Left renal pelvis (tissue), 4 donors: ENCODE measurements at places on chromosomes 2 and 18. TPM values are rescaled to one million over a fixed set of nuclear protein-coding genes. Genes with fewer than 3 reads are reported as not detected.

Gene EHD3
- 25.7 TPM for polyA plus RNA-seq

Gene SLC9A2
- polyA plus RNA-seq, result 8.7 TPM

Gene HMSD
- polyA plus RNA-seq, result 1.8 TPM

Gene OTOF
- polyA plus RNA-seq, result 0.09 TPM

Gene KLHL29
- 11.0 TPM for polyA plus RNA-seq

Gene SGO2
- polyA plus RNA-seq, result 13.4 TPM

Gene TRAPPC8
- polyA plus RNA-seq, result 67.6 TPM

Gene CDK5R2
- 0.14 TPM for polyA plus RNA-seq

Gene TRIM43
- 0.49 TPM for polyA plus RNA-seq

Gene RAB3GAP1
- 50.6 TPM for polyA plus RNA-seq

Gene EIF4E2
- polyA plus RNA-seq, result 107 TPM

Gene FMNL2
- 115 TPM for polyA plus RNA-seq

Gene GRHL1
- 8.0 TPM for polyA plus RNA-seq

Gene C1QL2
- not detected for polyA plus RNA-seq

Gene MMADHC
- polyA plus RNA-seq, result 106 TPM

Gene HOXD12
- polyA plus RNA-seq, result 0.33 TPM

Gene GTF2A1L
- 1.4 TPM for polyA plus RNA-seq

DNA sequence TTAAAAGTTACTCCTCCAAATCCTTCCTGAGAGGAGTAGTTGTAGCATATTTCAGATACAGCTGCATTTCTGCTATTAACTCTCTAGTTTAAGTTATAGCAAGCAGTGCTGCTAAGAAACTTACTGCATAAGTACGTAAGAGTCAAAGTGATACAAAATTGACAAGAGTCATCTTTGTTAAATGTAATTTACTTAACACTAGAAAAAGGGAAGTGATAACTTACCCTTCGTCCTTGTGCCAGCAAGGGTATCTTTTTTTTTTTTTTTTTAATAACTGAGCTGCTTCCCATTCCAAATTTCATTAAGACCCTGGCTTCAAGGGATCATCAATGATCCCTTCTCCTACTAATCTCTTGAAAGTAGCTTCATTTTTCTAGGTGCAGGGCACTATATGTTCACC lies 493.0 kb downstream of the PLCL1 start:
- DNase-seq, result no peak

- DNase-seq, result no peak
Observed at GRCh38 chr2:138373993-138374408, 127.6 kb upstream of the SPOPL start.

DNA sequence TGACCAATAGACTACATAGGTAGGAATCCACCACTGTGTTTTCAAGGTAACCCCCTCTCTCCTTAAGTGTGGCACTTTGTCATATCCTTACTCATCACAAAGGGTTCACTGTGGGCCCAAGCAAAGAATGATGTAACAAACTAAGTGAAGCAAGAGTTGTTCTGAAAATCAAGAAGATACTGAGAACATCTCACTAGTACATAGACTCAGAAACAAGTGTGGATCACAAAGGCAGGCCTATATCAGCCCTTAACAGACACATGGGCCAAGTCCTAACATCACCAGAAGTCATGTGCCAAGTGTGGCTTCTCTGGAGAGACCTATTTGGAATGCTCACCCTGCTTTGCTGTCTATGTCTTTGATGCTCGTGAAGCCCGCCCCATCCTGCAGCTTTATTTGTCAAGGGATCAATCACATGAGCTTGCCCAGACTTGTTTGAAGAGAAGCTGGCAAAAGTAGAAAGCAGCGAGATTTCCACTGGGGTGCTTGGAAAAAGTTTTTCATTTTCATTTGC lies 131.2 kb upstream of the TTC39C start:
- DNase-seq, result no peak

DNA sequence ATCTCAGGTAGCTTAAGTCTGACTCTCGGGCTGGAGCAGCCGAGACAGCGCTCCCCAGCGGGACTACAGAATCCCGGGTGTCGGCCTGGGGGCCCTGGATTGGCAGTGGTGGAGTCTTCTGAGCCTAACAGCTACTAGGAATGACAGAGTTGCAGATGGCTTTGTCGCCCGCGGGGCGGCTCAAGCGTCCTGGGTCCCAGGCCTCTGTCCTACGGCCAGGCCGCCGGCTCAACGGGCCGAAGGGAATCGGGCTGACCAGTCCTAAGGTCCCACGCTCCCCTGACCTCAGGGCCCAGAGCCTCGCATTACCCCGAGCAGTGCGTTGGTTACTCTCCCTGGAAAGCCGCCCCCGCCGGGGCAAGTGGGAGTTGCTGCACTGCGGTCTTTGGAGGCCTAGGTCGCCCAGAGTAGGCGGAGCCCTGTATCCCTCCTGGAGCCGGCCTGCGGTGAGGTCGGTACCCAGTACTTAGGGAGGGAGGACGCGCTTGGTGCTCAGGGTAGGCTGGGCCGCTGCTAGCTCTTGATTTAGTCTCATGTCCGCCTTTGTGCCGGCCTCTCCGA lies 8.8 kb downstream of the SIX2 start:
- no peak for DNase-seq

DNA sequence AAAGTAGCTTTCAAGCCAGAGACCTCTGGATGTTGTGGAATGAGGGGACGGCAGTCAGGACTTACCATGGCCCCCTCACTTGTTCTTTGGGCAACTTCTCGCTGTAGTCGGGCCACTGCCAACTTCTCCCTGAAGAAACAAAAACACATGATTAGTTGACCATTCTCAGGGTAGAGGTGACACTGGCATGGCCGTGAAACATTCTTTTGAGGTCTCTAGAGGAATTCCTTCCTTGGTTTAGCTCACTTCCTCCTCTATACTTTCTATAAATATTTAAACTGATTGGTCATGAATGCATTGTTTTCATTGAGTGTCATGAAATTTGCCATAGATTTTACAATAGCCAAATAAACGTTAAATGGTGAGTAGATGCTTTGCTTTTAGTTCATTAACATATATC lies 354.6 kb downstream of the NCKAP5 start:
- DNase-seq, result no peak

- no peak for DNase-seq
Observed at GRCh38 chr2:105635564-105635963, 109.1 kb upstream of the NCK2 start.

GRCh38 chr2:235390108-235390815 lies 103.6 kb upstream of the AGAP1 start:
- DNase-seq, result no peak

GRCh38 chr2:211447548-211447947 lies 891.1 kb downstream of the CPS1 start:
- DNase-seq, result no peak

DNA sequence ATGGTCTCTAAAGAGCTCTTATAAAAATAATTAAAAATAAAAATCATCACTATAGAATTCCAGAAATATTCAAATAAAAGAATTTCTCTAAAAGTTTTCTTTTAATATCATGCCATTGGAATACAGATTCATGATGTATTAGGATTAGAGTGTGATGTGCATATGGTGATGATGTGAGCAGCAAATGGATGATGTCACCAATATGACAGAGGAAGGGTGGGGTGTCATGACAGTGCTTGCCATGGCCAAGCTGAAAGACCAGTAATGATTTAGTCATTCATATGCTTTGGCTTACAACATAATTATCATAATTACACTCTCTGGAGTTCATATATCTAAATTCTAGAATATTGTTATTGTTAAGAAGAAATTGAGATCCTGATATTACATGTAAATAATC lies 27.4 kb upstream of the TTC32 start:
- no peak for DNase-seq

- DNase-seq, result no peak
Observed at GRCh38 chr2:468648-469336, 180.9 kb upstream of the ALKAL2 start.

DNA sequence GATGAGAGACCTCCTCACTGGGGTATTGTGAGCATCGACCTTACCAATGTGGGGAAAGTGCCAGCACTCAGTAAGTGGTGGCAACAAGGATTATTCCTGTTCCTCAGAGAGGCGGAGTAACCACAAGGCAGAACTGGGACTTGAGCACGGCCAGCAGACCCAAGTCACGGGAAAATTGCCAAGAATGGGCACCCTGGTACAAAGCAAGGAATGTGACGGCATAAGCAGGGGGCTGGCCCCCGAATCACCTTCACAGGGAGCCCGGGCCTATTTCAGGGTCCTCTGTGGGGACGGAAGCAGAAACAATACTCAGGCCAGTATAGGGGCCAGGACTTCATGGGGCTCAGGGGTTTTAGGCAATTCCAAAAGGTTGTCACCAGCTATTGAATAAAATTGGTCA lies 25.4 kb downstream of the CENPA start:
- no peak for DNase-seq

DNA sequence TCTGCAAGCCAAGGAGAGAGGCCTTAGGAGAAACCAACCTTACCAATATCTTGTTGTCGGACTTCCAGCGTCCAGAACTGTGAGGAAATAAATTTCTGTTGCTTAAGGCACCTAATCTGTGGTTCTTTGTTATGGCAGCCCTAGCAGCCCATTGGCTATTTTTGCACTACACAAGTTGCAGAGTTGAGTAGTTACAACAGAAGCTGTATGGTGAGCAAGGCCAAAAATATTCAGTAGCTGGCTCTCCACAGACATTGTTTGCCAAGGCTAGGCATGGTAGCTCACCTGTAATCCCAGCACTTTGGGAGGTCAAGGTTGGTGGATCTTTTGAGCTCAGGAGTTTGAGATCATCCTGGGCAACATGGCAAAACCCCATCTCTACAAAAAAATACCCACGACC lies 27.1 kb upstream of the SCYGR1 start:
- no peak for DNase-seq

DNA sequence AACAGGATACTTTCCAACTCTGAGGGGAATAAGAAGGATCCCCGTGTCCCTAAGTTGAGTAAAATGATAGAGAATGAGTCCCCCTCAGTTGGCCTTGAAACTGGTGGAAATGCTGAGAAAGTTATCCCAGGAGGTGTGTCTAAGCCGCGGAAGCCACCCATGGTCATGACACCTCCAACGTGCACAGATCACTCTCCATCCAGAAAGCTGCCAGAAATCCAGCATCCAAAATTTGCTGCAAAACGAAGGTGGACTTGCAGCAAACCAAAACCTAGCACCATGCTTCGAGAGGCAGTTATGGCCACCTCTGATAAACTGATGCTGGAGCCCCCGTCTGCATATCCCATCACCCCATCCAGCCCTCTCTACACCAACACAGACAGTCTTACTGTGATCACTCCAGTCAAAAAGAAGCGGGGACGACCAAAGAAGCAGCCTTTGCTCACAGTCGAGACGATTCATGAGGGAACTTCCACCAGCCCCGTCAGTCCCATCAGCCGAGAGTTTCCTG lies 270.1 kb downstream of the SETBP1 start:
- no peak for DNase-seq

GRCh38 chr2:8334866-8335325 lies 347.0 kb upstream of the ID2 start:
- DNase-seq, result no peak

DNA sequence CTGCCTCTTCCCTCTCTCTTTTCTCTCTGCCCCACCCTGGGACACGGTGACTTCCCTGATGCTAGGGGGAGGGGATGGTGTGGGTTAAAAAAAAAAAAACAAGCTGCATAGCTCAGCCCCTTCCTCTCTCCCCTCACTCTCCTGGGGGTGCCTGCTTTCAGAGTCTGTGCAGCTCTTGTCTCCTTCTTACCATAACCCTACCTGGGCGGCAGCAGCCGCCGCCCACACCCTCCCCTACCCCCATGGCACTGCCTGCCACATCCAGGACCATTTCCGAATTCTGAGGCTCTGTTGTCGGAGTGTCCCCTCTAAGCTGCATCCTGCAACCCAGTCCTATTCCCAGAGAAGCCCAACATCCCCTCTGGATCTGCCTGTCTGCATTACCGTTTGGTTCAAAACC lies 16.0 kb downstream of the TTC32 start:
- DNase-seq, result no peak

DNA sequence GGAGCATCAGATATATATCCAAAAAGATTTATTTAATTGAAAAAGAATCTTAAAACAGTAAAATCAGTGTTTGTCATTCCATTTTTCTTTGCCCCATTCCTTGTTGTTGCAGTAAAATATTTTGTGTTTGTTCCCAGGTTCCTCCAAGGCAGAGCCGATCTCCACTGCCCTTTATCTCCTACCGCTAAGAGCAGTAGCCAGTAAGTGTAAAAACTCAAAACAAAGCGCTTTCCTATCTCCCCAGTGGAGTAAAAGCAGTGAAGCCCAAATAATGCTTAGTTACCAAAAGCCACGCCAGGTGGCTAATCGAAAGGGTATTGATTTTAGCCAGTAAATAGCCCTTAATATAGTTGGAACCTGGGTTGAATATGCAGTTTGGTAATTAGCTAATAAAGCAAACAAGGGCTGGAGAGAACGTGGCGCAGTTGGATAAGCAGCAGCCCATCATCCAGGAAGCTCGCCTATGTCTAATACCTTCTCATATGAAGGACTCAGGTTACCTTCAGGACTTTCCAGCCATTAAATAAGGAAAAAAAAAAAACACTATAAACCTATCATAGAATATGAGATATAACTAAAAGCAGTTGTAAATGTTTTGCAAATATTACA lies 12.4 kb upstream of the GPD2 start:
- DNase-seq, result no peak

GRCh38 chr2:84129018-84129417 lies 330.1 kb downstream of the SUCLG1 start:
- DNase-seq, result no peak

- DNase-seq, result no peak
Observed at GRCh38 chr2:19745318-19746136, 156.3 kb downstream of the TTC32 start.

DNA sequence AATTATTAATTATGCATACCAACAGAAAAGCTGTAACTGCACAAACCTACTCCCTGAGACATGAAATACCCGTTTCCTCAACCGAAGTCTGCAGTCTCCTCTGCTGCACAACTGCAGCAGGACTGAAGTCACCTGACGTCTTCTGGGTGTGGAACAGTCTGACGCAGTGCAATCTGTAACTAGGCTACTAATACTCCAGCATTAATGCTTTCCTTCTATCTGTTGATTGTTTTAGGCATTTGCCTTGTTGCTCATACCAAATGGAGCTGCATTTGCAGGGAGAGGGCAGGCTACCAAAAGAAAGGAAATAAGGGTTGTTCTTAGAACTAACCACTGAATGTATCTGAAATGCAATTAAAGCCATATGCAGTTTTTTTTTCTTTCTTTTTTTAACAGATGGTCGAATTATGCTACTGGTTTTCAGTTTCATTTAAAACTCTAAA lies 40.1 kb downstream of the RTN4 start:
- DNase-seq, result peak; percentile 33

DNA sequence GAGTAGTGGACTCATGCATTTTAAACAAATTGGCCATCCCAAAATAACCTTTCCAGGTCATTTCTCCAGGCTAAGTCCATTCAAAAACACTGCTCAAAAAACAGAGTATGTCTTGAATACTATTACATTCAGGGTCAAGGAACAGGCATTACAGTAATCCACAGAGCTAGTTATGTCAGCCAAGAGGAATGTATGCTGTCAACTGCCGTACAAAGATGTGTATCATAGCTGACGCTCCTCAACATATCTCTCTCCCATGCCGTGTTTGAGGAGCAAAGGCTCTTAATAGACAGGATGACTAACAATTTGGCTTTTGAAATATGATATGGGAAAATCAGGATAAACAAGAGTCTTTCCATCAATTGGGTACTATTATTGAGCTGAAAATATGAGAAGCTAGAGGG lies 68.8 kb upstream of the KCTD1 start:
- DNase-seq, result no peak

- no peak for DNase-seq
Observed at GRCh38 chr18:23723121-23723520, 33.9 kb downstream of the LAMA3 start.

- no peak for DNase-seq
Observed at GRCh38 chr2:229057976-229058553, 213.0 kb downstream of the PID1 start.

- DNase-seq, result no peak
Observed at GRCh38 chr2:6657855-6658254, 207.9 kb downstream of the CMPK2 start.
